Mesenchymal stem cell (in vitro differentiated cells and primary cell): ENCODE measurements at places on chromosomes 6 and 20.

DNA sequence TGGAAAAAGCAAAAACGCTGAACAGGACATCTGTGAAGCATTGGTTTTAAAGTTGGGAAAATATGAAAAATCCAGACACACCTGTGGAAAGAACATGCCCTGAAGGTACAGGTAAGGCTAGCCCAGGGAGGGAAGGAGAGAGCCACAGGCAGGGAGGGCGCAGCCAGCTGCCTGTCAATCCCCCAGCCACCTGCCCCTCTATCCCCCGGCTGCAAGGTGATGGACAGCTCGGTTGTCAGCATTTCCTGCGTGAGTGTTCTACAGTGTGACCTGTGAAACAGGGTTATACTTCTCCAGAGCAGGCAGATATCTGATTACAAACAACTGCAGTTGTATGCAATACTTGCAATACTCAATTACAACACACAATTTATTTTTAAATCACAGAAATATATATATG lies 358.1 kb downstream of the SMOC2 start:
- DNase-seq: no peak

DNA sequence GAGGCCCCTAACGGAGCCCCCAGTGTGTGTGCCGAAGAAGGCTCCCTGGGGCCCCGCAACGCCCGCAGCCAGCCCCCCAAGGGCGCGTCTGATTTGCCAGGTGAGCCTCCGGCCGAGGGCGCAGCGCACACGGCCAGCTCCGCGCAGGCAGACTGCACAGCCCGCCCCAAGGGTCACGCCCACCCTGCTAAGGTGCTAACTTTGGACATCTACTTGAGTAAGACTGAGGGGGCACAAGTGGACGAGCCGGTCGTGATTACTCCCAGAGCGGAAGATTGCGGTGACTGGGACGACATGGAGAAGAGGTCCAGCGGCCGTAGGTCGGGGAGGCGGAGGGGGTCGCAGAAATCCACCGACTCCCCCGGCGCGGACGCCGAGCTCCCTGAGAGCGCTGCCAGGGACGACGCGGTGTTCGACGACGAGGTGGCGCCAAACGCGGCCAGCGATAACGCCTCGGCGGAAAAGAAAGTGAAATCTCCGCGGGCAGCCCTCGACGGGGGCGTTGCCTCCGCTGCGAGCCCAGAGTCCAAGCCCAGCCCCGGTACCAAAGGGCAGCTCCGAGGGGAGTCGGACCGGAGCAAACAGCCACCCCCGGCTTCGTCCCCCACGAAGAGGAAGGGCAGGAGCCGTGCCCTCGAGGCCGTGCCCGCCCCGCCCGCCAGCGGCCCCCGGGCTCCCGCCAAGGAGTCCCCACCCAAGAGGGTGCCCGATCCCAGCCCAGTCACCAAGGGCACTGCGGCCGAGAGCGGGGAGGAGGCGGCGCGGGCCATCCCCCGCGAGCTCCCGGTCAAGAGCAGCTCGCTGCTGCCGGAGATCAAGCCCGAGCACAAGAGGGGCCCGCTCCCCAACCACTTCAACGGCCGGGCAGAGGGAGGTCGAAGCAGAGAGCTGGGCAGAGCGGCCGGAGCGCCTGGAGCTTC lies 117.0 kb downstream of the RTN4IP1 start:
- DNase-seq: peak; percentile 78

DNA sequence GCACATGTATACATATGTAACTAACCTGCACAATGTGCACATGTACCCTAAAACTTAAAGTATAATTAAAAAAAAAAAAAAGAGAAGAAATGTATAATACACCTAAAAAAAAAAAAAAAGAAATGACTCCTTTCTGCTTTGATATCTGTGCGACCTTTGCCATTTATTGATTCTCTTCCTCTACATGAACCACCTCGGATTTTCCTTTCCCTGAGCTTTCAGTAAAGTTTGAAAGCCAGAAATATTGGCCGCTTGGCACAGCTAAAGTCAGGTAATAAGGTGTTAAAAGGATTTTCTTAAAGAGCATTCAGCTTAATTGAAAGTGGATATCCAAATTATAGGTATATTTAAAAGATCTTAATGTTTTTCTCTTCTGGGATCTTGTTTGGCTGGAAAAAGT lies 12.6 kb upstream of the ASCC3 start:
- no peak for DNase-seq

- DNase-seq: peak; percentile 93
Observed at GRCh38 chr20:23641936-23642751, 4.4 kb upstream of the CST3 start.

DNA sequence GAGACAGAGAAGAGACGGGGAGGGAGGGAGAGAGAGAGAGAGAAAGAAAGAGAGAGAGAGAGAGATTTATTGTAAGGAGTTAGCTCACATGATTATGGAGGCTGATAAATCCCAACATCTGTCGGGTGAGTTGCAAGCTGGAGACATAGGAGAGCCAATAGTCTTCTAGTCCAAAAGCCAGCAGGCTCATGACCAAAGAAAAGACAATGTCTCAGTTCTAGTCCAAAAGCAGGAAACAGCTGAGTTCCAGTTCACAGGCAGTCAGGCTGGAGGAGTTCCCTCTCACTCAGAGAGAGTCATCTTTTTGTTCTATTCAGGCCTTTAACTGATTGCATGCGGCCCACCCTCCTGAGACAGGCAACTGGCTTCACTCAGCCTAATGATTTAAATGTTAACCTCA lies 416.6 kb downstream of the PREX1 start:
- no peak for DNase-seq

DNA sequence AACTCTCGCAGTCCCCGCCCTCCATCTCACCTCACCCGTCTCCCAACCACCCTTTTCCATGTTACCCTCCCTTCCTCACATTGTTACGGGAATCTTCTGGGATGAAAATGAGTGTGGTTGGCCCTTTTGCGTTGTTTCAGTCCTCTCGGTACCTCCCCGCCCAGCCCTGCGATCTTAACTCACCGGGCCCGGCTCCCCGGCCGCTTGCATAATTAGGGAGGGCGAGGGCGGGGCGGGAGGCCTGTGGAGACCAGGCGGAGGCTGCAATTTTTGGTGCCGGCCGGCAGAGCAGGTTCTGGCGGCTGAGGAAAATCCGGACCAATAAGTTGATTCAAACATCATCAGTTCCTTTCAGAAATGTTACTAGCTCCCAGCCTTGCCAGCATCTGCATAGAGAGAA lies 25.2 kb downstream of the TFAP2B start:
- DNase-seq: no peak

GRCh38 chr6:5730585-5731263 lies 276.0 kb downstream of the NRN1 start:
- peak; percentile 11 for DNase-seq

GRCh38 chr6:30991891-30992290 lies 8.4 kb downstream of the MUC21 start:
- DNase-seq: no peak

GRCh38 chr6:125899726-125900182 lies 56.8 kb upstream of the HINT3 start:
- DNase-seq: no peak

DNA sequence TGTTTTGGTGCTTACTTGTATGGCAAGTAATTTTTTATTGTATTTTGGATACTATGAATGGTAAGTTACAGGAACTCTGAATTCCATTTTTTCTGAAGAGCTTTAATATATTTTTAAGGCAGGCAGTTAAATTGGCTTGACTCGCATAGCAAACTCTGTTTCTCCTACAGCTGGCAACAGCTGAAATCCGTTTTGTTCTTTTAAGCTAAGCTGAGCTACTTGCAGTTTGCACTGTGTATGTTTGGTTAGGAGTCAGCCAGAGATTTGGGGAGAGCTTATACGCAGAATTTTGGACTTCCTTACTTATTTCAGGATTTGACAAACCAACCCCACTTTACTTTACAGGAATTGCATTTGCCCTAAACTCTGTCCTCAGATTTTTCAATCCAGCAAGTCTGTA lies 179.1 kb downstream of the COL19A1 start:
- no peak for DNase-seq

DNA sequence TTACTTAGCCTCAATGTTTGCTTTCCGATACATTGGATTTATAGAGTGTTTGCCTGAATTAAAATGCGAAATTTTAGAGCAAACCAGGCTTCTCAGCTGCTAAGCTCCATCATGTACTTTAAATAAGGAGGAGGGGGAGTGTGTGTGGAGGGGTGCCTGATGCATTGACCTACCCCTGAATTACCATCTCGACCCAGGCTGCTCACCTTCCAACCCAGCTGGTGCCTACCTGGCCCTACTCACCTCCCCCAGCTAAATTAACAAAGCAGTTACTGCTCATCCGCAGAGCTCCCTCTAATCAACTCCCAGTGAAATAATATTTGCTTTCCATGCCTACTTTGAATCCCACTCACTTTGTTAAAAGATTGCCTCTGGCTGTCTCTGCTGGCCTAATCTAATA lies 544.5 kb downstream of the MAFB start:
- no peak for DNase-seq

DNA sequence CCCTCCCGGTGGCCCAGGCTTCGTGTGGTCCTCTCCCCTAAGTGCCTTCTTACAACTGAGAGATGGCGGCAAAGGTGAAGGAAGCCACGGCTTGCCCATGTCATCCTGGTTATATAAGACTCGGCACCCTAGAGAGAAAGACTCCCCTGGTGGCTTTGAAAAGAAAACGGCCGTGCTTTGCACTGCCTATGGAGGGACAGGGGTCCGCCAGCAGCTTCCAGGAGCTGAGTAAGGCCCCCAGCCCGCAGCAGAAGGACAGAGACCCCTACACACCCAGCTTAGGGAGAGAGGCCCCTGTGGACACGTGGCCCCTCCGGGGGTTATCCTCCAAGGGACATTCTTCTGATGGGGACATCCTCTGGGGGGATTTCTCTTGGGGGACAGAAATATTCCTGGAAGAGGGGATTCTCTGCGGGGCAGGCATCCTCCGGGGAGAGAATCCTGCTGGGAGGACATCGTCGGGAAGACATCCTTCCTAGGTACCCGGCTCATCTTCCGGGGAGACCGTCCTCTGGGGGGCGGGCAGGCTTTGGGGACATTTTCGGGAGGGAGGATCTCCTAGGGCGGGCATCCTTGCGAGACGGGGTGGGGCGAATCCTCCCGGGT lies 511 bp upstream of the OGFR start:
- no peak for DNase-seq

DNA sequence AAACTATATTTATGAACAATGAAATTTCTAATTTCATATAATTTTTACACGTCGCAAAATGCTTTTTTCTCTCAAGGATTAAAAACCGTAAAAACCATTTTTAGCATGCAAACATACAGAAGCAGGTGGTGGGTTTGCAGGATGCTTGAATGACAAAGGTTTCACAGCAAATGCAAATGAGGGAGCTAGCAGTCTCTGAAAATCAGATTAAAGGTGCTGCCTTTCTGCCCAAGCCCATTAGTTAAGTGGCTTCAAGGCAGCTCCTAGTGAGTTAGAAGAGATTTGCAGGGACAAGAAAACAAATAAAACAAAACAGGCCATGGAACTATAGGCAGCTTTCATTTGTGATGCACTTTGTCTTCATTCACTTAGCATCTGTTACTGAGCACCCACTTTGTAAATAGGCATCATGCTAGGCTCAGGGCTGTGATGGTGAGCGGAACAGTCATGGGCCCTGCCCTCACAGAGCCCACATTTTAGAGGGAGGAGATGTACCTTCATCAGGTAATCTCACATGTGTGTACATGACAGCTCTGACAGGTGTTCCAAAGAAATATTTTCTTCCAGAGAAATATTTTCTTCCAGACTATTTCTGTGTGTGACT lies 29.5 kb downstream of the NAPB start:
- no peak for DNase-seq

- peak; percentile 22 for DNase-seq
Observed at GRCh38 chr6:13006578-13007300, 290.2 kb downstream of the PHACTR1 start.

DNA sequence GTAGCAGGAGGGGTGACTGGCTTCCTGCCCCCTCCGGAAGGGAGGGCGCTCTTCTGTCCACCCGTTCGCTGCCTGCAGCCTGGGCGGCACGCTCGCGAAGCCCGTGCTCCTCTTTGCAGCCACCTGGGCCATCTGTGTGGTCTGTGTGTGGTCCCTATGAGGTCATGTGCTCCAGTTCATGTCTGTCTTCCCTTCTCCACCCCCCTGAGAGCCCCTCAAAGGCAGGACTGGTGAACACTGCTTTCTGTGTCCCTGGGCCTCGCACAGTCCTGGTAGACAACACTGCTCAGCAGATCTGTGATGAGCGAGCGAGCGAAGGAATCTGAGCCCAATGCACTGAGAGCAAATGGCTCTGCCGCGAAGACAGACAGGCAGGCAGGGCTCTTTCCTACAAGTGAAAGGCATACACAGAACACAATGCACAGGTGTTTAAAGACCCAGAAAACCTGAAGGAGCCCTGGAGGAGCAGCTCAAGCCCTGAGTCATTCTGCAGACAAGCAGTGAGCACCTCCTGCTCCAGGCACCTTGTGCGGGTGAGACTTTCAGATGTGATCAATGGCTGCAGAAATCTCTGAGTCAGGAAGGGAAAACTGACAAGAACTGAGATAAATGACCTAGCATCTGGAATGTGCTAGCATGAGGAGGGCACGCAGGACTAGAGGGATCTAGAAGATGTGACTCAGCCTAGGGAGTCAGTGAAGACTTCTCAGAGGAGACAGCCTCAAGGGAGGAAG lies 27.1 kb downstream of the PPP1R3G start:
- DNase-seq: peak; percentile 84

DNA sequence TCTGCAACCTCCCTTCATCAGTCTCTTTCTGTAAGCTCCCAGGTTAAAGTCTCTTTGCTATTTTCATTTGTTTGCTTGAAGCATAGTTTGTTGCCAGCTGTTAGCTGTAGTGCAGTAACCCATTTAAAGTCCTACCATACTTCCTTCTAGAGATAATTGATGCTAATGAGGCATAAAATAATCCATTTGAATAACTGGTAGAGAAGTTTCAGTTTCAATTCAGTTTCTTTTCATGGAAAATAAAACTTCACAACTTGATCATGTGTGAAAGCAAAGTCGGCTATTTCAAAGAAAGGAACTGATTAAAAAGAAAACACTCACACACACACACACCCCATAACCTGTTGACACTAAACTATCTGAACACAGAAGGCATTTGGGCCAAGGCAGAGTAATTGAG lies 68.5 kb upstream of the TENT5A start:
- DNase-seq: no peak

- DNase-seq: no peak
Observed at GRCh38 chr6:142258757-142259156, 43.0 kb upstream of the ADGRG6 start.

- DNase-seq: peak; percentile 22
Observed at GRCh38 chr6:3026791-3027626, 27.3 kb downstream of the NQO2 start.

DNA sequence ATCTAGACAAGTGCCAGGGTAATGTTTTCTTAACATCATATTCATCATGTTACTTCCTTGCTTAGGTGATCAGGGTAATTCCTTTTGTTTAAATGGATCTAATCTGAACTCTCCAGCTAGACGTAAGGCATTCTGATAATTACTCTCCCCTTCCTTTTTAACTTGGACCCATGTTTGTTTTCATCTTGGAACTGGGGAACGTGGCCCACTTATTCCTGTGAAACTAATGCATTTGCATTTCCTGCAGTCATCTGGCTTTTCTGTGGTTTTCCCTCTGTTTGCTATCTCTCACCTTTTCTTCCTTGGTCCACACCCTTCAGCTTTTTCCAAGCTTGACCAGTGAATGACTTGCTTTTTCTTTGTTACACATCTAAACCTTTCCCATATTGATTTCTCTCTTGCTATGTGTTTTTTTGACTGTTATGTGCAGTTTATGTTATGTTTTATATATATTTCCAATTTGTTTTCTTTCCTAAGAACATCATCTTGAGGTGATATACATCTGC lies 33.3 kb downstream of the SLX4IP start:
- no peak for DNase-seq

- peak; percentile 48 for DNase-seq
Observed at GRCh38 chr6:16064671-16065072, 64.2 kb upstream of the MYLIP start.
